ENCODE measurements at places on chromosomes 16 and 17.

GRCh38 chr16:88453611-88454522, 787 bp downstream of the ZFPM1 start:
- peak; percentile 30 for DNase-seq

GRCh38 chr16:67170168-67170948, at the start of gene NOL3:
TSS of gene NOL3 (plus strand) at chr16:67170538.
- no peak for DNase-seq

- peak; percentile 24 for DNase-seq
Measured at GRCh38 chr17:27756467-27757371, 43.6 kb downstream of the NOS2 start.

GRCh38 chr16:53631236-53632025, 72.2 kb downstream of the RPGRIP1L start:
- DNase-seq, result no peak

DNA sequence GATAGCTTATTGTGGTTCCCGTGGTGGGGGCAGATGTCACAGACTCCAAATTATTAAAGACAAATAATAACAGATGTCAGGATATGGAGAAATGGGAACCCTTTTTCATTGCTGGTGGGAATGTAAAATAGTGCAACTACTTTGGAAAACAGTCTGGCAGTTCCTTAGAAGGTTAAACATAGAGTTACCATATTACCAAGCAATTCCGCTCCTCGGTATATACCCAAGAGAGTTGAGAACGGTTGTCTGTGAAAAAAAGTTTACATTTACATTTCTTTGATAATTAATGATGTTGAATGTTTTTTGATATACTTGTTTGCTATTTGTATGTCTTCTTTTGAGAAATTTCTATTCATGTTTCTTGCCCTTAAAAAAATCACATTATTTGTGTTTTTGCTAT, 41.2 kb downstream of the OR1D5 start:
- DNase-seq, result no peak

- DNase-seq, result no peak
Measured at GRCh38 chr17:58273453-58274104, 7.2 kb downstream of the MPO start.

GRCh38 chr16:56300242-56300623, 108.9 kb downstream of the GNAO1 start:
- no peak for DNase-seq

GRCh38 chr16:15996432-15997109, 47.2 kb downstream of the ABCC1 start:
- no peak for DNase-seq

Data from germinal center (tissue), 1 donor.